Stimulated activated naive B cell treated with anti-CD40 and anti-IgM and Interleukin-4, amounts not matched to agents 10 μg/mL and 1 μg/mL and 100 μg/mL, for 72 hours (primary cell): ENCODE measurements at places on chromosomes 1 and 21.

DNA sequence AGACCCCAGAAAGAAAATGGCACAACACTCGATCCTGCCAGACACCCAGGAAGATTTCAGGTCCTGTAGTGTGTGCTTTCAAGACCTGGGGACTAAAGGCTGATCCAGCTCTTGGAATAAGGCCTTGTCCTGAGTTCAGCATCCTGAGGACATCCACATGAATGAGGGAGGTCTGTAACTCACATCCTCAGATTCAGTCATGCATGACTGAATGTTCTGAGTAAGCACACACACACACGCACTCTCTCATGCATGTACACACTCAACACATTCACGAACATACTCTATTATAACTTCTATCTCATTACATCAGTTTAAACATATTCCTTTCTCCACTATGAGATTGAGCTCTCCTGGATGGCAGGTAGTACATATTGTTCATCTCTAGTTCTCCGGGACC lies 273.4 kb upstream of the BEND5 start:
- no peak for DNase-seq

DNA sequence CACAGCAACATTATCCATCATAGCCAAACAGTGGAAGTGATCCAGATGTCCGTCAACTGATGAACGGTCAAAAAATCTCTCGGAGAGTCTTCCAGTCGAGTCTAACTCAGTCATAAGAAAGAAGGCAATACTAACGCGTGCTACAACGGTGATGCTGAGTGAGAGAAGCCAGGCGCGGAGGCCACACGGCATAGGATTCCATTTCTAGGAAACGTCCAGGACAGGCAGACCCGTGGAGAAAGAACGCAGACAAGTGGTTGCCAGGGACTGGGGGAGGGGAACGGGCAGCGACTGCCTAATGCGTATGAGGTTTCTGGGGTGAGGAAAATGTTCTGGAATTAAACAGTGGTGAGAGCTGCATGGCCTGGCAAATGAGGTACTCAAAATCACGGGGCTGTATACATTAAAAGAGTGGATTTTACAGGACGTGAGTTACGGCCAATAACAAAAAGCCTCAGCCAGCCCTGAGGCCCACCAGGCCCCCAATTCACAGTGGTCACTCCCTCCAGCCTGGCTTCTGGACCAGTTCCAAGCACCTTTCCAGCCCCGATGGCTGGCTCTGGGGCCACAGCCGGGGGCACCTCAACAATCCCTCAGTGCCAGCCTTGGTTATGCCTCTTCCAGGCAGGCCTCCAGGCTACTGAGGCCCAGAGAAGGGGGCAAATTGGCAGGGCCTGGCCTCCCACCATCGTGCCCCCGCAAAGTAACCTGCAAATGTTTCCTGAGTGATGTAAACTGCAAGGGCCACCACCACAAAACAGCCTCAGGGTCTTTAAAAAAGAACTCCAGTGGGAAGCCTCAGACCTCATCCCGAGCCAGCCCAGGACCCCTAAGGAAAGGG lies 3.4 kb downstream of the WNT9A start:
- no peak for DNase-seq

DNA sequence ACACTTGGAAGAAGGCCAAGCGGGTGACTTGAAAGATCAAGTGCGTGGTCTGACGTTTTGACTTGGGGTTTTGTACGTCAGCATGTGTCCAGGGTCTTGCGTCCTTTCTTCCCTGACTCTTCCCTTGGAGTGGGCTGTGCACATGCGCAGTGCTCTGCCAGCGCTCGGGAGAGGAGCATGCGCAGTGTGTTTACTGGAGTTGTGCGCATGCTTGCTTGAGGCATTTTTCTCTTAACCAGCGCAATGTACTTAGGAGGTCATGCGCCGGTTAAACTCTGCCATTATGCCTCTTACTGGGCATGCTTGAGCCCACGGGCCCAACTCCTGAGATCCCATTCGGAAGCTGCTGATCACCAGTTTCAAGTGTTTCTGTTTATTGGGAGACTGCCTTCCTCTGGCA lies 242.5 kb upstream of the AJAP1 start:
- no peak for DNase-seq

DNA sequence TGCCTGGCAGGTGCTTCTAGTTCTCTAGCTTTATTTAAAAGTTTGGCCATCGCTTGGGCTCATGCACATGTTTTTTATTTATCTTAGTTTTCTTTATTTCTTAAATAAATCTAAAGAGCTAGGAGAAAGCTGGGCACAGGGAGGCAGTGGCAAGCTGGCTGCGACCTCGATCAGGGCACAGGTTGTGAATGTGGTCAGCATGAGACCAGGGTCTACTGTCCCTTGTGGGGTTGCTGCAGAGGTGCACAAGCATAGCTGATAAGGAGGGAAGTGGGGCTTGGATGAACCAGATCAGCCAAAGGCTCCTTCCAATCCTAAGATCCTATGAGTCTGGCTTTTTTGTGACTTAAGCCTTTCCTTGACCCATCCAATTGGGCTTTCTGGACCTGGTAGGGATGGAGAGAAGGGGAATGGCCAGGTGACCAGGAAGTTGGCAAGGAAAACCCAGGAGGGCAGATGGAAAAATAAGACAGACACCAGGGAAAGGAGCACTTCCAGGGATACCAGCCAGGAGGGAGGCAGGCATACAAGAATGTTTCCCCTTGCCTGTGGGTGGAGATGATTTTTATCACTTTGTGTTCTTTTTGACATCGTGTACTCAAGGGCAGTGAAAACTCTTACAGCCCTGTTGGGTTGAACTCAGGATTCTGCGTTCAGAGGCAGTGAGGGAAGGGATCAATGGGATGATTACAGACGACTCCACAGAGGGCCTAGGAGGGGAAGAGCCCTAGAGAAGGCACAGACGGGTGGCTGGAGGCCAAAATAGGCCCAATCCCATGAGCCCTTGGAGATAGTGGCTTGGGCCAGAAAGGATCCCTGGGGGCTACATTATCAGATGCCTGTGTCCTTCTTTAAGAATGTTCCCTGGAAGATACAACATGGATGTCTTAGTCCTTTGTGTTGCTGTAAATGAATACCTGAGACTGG lies 8.5 kb downstream of the CYP4B1 start:
- no peak for DNase-seq

GRCh38 chr1:55423376-55423775 lies 208.2 kb upstream of the USP24 start:
- no peak for DNase-seq

GRCh38 chr1:12327566-12327965 lies 97.7 kb downstream of the VPS13D start:
- no peak for DNase-seq

DNA sequence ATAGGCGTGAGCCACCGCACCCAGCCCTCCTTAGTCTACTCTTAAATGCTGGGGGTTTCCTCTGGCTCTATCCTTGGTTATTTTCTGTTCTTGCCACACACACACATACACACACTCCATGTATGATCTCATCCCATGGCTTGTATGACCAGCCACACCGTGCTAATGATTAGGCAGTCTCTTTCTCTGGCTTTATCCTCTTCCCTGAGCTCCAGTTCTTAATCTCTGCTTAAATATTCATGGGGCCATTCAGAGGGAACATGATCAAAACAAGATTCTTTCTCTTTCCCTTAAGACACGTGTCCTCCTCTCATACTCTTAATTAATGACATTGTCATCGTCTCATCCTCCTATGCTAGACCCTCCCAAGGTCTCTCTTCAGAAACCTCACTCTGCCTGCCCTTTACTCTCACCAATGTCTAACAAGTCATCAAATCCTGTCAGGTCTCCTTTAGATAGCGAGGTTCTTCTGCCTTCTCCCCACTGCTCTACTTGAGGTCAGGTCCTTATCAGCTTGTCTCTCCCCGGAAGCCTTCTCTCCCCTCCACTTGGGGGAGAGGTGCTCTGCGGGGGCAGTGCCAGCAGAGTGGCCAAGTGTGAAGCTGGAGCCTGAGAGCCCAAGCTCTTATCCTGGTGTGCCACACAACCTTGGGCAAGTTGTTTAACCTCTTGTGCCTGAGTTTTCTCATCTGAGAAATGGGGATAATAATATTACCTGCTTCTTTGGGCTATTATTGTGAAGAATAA lies 83.0 kb upstream of the GNG12 start:
- DNase-seq: no peak

GRCh38 chr1:54971317-54971791 lies 9.1 kb upstream of the TMEM61 start:
- peak; percentile 33 for DNase-seq

- DNase-seq: no peak
Observed at GRCh38 chr1:58809325-58810010, 25.6 kb upstream of the JUN start.

DNA sequence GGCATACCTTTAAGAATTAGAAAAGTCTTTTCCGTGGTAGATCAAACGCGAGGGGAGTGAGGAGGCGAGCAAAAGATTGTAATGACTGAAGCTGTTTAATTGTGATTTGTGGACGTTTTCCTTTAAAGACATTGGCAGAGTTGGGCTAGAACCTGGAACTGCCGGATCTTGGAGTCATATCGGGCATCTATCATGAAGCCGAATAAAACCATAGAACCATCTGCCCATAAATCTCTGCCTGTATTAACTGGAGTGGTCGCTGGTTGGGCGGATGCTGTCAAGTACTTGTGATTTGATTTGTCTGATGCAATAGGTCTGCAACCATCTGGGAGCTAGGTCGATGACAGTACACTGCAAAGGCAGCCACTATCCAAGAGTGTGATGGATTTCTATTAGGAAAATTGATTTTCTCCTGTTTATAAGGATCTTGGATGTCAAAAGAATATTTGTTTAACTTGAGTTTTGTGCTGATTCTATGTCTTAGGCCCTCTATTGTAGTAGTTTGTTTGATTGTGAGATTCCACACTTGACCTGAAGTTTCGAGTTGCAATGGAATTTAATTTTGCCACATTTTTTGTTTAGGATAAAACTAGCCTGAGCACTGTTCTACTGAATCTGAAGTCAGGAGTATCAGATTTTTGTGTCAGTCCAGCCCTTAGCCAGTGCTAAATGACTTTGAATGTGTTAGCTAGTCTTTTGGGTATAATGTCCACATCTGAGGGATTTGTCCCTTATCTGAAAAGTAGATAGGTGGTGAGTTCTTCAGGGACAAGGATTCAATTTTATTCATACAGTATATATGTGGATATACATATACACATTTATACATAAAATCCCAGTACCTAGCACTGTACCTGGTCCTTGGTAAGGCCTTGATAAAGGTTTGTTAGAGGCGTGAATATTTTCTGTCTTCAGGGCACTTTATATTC lies 1.2 kb downstream of the SARS1 start:
- DNase-seq: no peak
